Nephron progenitor cell (in vitro differentiated cells): ENCODE measurements at places on chromosomes 4 and X.

DNA sequence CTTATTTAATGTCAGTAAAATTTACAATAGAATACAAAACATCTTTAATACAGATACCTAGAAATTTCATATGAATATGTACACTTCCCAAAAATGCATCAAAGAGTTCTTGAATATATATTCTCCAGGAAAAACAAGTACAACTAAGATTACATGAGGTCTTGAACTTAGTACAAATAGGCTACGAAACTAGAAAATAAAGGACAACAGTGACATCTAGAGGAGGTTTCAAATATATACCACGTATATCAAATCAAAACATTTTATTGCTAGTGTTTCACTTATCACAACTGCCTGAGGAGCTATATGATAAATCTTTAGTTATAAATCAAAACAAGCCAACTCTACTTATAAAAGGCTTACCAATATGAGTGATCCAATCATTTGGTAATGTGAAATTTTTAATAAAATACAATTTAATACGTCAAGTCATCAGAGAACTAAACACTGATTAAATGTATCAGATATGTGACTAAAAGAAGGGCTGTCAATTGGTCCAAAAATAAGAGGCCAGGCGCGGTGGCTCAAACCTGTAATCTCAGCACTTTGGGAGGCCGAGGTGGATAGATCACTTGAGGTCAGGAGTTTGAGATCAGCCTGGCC, 36.6 kb downstream of the ANAPC10 start:
- DNase-seq, result no peak

DNA sequence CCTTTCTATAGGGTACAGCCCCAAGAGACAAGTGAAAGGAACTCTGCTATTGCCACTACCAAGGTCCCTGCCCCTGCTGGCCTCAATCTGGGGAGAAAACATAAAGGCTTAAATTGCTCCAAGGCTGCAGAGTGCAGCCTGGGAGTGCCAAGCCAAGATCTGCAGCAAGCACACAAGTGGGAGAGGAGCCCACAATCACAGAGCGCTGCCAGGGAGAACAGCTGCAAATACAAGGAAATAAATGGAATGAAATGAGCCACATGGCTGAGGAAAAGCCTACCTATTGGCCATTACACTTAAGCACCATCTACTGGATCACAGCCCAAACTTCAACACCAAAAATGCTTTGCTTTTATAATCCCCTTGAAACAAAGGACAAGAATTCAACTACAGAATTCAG, 582.4 kb downstream of the FAM133A start:
- no peak for DNase-seq

GRCh38 chrX:68895778-68896177, 67.0 kb downstream of the EFNB1 start:
- DNase-seq, result no peak

- no peak for DNase-seq
Measured at GRCh38 chrX:1394731-1395501, 3.0 kb upstream of the SLC25A6 start.

DNA sequence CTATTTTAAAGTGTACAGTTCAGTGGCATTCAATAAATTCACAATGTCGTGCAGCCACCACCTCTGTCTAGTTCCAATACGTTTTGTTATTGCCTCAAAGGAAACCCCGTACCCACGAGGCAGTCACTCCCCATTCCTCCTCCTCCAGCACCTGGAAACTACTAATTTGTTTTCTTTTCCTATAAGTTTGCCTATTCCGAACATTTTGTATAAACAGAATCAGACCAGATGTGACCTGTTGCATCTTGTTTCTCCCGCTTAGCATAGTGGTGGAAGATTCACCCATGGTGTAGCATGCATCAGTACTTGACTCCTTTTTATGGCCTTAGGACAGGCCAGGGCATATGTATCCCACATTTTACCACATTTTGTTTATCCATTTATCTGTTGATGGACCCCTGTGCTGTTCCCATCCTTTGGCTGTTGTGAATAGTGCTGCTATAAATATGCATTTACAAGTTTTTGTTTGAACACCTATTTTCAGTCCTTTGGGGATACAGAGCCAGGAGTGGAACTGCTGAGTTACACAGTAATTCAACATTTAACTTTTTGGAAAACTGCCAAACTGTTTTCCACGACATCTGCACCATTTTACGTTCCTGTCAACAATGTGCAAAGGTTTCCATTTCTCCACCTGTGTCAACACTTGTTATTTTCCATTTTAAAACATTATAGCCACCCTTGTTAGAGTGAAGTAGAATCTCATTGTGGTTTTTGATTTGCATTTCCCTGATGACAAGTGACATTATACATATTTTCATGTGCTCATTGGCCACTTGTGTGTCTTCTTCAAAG, 57.8 kb upstream of the STX18 start:
- no peak for DNase-seq

GRCh38 chrX:41475191-41475590, 28.0 kb downstream of the NYX start:
- no peak for DNase-seq

- DNase-seq, result no peak
Measured at GRCh38 chr4:92514627-92515026, 210.9 kb downstream of the GRID2 start.

- no peak for DNase-seq
Measured at GRCh38 chr4:26782830-26783202, 77.8 kb upstream of the STIM2 start.

- no peak for DNase-seq
Measured at GRCh38 chr4:110248100-110248499, 49.7 kb upstream of the ELOVL6 start.

DNA sequence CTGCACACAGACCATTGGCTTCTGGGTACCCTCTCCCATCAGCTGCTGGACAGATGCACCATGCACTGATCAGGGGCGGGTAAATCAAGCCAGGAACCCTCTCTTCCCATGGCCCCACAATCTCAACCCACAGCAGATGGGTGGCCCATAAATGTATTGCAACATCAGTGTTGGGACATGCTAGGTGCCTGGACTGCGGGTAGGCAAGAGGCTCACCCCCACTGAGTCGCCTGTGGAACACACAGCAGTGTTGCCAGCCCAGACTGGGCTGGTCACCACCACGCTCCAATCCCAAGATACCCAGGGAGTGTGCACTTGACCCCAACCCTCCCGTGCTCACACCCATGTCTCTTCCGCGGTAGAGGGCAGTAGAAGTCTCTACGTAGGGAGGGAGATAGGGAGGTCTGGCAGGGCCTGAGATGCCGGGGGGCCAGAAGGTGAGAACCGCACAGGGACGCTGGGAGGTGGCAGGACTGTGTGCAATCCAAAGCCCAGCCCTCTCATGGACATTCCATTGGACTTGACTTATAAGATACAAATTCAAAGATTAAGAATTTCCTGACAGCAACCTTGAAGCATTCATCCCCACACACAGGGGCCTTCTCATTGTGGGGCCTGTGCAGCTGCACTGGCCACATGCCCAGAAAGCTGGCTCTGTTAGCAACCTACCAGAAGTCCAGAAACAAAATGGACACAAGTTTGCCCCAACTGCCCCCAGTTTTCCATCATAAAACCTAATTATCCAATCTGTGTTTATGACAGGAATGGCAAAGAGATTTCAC, 183.7 kb downstream of the NSUN7 start:
- DNase-seq, result no peak

GRCh38 chrX:131216828-131217227, 72.3 kb downstream of the IGSF1 start:
- DNase-seq, result no peak

GRCh38 chr4:149910604-149911350, 95.1 kb upstream of the IQCM start:
- DNase-seq, result no peak

DNA sequence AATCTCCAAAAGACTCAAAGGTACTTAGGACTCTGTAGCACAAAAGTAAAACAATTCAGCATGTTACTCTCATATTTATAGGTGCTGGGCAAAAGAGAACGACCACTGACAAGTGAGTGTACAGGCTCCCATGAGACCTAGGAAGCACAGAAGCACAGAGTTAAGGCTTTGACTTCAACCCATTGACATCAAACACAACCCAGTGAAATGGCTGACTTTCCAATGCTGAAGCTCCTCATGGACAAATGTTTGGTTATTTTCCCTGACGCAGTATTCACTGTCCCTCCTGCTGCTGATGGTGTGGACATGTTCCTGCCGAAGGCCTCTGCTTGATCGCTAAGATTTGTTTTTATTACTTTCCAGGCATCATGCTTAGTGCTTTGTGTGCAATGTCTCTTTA, 148.7 kb downstream of the TSPAN5 start:
- no peak for DNase-seq

DNA sequence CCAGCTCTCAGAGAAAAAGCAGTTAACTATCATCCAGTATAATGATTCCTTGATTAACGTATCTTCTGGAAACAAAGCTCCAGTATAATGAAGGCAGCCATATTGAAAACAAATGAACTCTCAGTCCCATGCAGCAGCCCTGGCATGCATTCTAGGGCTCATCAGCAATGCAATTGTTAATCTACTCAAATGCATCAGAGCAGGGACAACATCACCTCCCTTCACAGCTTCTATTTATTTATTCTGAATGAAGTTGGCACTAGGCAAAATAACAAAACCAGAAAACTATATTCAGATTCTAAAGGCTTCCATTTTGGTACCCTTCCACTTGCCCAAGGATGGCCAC, 11.4 kb downstream of the SH3D19 start:
- DNase-seq, result no peak

DNA sequence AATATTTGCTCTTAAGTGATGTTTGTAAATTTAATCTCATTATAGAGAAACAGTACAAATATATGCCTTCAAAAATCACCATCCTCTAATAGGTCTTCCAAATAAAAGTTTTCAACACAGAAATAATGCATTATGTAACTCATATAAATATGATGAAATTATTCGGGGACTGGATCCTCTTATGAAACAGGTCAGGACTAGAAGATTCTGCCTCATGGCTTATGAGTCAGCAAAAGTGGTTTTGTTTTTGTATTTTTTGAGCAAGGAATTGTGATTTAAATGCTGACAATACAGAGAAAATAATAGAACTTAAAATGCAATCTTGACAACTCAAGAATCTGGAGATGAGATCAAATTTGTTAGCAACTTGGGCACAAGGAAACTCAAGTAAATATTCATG, 179.7 kb upstream of the NDP start:
- no peak for DNase-seq
